ENCODE measurements at places on chromosomes 11 and 22. TPM values are rescaled to one million over a fixed set of nuclear protein-coding genes. Genes with fewer than 3 reads are reported as not detected.
A peak's percentile ranks its signal among the peaks of the same experiment; 100 is the strongest.

DNA sequence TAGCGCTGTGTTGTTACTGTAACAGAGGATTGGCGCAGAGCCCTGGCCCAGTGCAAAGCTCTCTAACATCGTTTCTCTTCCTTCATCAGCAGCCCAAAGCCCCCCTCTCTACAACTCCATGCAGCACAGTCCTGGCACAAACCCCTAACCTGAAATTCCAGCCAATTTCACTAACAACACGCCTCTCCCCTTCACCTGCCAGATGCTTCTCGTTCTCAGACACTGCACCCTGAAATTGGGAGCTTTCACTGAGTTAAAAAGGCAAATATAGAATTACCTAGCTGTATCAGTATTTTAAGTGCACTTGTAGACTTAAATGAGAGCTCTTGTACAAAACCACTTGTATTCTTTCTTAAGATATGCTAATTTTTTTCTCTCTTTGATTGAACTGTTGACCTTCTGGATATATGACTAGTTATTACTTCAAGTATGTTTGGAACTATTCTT, 16.3 kb downstream of the GRAP2 start:
- peaks cover 64% of the 10 kb centered on the region for H3K4me1 ChIP-seq
- peak overlapping the region; percentile 78 for H3K27ac ChIP-seq
- H3K36me3 ChIP-seq = no peaks in the 10 kb centered on the region
- no peaks in the 10 kb centered on the region for H3K27me3 ChIP-seq
- H3K4me3 ChIP-seq = no peak overlapping the region
- peak; percentile 82 for DNase-seq

DNA sequence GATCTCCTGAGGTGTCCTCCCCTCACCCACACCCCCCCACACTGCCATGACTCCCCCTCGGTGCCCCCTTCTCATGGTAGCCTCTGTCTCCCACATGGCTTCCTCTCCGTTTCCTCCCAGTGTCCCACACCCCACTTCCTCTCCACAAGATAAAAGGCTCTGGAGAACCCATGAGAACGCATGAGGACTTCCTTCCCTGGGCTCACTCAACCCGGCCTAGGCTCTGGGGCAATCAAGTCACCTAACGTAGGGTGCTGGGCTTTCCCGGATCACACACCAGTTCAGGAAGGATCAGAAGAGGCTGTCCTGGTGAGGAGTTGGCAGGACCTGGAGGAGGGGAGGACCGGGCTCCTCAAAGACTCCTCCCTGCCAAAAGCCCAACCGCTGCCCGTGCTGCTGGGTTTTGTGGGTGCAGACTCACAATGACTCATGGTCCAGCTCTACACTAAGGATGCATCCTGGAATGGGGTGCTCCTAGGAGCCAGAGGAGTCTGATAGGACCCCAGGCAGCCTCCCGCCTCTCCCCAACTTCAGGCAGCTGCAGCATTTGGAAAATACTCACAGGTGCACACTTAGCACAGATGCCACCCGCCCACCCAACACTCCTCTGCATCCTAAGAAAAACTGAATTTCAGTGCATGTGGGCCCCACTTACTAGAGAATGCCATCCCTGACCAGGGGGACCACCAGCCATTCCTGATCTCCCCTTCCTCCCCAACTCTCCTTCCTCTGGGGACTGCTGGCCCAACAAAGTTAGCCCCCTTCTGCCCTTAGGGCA, 21.0 kb downstream of the SLC22A12 start:
- no peak overlapping the region for H3K4me3 ChIP-seq
- peaks cover 14% of the 10 kb centered on the region for H3K4me1 ChIP-seq
- no peaks in the 10 kb centered on the region for H3K36me3 ChIP-seq

GRCh38 chr11:2913019-2913431, 16.2 kb downstream of the PHLDA2 start:
- H3K27me3 ChIP-seq = no peaks in the 10 kb centered on the region
- no peaks in the 10 kb centered on the region for H3K36me3 ChIP-seq

DNA sequence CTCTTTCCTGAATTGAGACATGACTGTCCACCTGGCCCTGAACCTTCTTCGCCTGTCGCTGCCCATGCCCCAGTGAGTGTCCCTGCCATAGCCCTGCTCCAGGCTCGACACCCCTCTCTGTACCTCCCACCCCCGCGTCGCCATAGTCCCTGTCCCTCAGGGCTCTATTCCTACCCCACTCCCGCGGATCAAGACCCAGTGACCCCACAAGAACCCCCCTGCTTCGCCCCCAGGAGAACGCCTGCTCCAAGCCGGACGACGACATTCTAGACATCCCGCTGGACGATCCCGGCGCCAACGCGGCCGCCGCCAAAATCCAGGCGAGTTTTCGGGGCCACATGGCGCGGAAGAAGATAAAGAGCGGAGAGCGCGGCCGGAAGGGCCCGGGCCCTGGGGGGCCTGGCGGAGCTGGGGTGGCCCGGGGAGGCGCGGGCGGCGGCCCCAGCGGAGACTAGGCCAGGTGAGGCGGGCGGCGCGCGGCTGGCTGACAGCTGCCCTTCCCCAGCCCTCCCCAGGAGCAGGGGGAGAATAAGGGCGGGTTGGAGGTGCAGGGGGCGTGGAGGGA, 5.6 kb downstream of the NRGN start:
- peaks cover 49% of the 10 kb centered on the region for H3K4me1 ChIP-seq
- H3K27ac ChIP-seq = no peak overlapping the region
- no peaks in the 10 kb centered on the region for H3K27me3 ChIP-seq
- H3K36me3 ChIP-seq = no peaks in the 10 kb centered on the region
- DNase-seq = no peak

DNA sequence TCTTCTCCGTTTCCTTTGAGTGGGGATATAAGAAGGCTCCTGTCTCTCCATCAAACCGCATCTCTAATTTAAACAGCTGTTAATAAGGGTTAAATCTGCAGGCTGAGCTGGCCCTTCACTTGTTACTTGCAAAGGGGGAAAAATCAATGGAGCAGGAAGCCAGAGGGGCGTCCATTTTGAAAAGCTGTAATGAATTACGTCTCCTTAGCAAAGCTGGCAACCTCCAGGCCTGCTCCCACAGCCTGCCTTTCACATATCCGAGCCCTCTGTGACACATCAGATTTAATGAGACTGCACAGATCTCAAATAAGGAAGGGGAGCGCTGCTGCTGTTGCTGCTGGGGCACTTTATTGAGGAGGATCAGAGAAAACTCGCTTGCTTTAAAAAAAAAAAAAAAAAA, 320.8 kb downstream of the BLID start:
- no peak overlapping the region for H3K27ac ChIP-seq
- no peak overlapping the region for H3K4me3 ChIP-seq
- no peaks in the 10 kb centered on the region for H3K27me3 ChIP-seq
- no peaks in the 10 kb centered on the region for H3K36me3 ChIP-seq
- H3K4me1 ChIP-seq = no peaks in the 10 kb centered on the region
- no peak for DNase-seq

GRCh38 chr11:34609850-34610249, 11.0 kb upstream of the EHF start:
- no peak for DNase-seq
- H3K27ac ChIP-seq = no peak overlapping the region
- H3K36me3 ChIP-seq = no peaks in the 10 kb centered on the region

The OR51I1 gene
- 0.93 TPM for total RNA-seq

The CNGA4 gene
- total RNA-seq = 0.67 TPM

The OR51F2 gene
- not detected for total RNA-seq

Measured in thyroid gland (tissue), 4 donors.